ENCODE measurements at places on chromosomes 16 and 17.

DNA sequence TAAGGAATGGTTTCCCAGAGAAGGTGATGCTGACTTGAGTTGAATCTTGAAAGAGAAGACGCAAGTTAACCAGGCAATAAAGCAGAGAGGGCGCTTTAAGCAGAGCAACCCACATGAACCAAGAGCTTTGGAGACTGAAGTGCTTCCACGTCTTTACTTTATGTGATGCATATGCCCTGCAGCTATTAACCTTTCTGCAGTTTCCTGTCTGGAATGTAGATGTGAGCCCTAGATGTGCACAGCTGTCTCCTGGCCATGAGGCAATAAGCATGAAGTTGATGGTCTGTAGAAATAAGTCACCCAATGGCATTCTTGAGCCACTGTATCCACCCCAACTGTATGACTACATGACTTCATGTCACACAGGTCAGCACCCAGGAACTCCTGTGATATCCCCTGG is 5.7 kb upstream of the CHST4 start:
- DNase-seq, result no peak

- DNase-seq, result peak; percentile 33
Measured at GRCh38 chr16:50626868-50627267, 54.2 kb downstream of the SNX20 start.

DNA sequence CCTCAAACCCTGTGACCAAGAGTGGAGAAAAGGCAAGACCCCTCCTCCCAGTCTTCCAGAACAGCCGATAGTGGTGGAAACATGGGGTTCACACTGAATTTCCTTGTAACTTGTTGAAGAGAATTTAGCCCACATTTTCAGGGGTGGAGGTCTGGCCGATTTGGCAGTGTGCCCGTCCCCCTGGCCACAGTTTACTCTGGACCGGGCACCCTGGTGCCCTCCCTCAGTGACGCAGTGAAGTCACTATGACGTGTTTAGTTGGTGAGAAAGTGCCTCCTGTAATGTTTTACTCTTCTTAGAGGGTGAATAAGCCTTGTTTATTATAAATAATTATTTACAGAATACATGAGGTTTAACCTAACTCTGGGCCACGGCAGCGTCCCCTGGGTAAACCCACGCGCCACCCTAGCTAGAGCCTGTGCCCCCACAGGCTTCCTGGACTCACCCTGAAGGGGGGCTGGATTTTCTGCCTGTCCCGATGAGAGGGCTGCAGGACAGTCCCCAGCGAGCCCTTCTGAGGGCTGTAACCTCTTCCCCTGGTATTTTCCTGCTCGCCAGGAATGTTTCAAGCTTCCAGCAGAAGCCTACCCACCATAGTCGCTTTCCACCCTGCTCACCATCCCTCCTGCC is 316.9 kb downstream of the SEC14L1 start:
- DNase-seq, result no peak

GRCh38 chr17:77610972-77611521 is 347.5 kb upstream of the TNRC6C start:
- no peak for DNase-seq

DNA sequence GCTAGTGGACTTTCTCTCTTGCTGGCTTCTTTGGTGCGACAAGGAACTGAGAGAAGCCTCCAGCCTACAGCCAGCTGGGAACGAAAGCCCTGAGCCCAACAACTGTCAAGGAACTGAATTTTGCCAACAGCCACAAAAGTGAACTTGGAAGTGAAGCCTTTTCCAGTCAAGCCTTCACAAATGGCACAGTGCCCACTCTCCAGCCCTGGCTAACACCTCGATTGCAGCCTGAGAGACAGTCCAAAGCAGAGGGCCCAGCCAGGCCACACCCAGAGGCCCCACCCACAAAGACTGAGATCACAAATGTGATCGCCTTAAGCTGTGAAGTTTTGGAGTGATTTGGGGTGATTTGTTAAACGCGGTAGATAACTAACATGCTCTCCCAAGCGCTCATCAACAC is 244.6 kb upstream of the SDK2 start:
- DNase-seq, result no peak

DNA sequence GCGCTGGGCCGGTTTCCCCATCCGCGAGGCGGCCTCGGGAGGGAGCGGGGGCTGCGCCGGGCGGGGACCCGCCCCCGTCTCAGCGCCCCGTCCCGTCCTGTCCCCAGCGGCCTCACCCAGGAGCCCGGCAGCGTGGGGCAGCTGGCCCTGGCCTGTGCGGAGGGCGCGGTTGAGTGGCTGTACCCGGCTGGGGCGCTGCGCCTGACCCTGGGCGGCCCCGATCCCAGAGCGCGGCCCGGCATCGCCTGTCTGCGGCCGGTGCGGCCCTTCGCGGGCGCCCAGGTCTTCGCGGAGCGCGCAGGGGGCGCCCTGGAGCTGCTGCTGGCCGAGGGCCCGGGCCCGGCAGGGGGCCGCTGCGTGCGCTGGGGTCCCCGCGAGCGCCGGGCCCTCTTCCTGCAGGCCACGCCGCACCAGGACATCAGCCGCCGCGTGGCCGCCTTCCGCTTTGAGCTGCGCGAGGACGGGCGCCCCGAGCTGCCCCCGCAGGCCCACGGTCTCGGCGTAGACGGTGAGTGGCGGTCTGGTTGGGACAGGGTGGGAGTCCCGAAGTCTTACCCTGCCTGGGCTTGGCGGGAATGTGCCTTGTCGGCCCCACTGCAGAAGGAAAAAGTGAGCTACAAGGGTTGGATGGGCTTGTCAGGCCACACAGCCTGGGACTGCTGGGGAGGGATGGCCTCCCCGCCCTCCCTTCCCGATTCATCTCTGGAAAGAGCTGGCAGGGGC is 720 bp downstream of the METRN start:
- no peak for DNase-seq

DNA sequence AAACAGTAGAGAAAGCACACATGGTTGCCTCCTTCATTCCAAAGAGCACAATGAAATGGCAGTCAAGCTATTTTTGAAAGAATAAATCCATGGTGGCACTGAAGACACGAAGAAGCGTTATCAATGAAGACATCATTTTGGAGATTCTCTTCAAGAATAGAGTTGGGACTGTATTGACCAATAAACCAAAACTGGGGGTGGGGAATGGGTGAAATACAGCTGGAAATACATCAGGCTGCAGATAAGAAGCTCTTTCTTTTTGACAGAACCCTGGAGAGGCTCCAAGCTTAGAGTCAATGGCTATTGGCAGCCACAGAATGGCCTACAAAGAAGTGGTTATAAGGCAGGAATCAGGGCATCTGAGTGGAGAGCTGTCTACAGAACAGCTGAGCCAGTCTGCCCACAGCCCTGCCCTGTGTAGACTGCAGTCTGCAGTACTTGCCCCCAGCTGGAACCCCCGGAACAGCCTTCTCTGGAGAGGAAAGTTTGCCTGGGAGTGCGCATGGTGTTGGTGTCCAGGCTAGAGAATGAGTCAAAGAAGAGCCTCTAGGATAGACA is 100.4 kb downstream of the STX8 start:
- no peak for DNase-seq

DNA sequence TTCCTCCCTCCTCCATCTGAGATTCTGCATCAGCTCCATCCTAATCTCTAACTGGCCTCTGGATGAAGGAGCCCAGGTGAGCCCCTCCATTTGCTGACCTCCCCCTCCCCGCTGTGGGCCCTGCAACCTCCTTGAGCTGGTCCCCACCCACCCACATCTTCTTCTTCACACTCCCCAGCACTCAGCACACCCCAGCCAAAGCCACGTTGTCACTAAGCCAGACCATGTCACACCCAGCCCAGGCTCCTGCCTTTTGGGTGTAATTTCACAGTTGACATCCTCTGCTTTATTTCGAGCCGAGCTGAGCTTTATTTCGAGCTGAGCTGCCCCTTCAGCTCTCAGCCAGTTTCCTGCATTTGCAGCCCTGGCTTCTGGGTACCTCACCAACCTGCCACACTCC is 282.7 kb upstream of the TNRC6C start:
- DNase-seq, result no peak

DNA sequence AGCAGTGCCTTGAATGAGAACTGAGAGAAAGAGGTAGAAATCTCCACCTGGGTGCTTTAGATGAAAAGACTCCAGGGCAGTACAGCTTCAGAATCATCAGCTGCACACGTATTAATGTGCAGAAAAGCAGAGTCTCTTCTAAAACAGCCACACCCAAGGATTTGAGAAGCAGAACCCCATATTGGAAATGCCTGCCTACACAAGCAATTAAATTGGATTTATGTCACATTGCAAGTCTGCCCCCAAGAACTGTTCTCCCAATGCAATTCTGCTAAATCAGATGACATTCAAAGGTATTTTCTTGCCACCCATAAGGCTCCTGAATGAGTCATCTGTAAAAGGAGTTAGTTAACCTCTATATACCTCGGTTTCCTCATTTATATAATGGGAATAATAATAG is 326.0 kb upstream of the C16orf82 start:
- DNase-seq, result no peak

GRCh38 chr16:52591934-52592592 is 45.1 kb upstream of the TOX3 start:
- no peak for DNase-seq

DNA sequence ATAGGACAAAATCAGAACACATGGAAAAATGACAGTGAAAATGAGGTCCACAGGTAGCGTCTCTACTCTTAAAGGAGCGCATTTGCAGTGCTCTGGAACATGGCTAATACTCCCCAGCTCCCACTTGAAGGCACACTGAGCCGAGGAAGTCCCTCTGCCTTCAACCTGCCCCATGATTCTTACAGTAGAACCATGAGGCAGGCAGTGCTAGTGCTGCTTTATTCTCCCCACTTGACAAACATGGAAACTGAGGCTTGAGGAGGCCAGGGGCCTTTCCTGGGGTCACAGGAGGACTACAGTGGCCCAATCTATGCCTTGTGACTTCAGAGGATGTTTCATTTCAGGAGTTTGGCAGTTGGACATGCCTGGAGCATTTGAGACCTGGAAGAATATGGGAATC is 244.1 kb upstream of the MAF start:
- DNase-seq, result no peak

DNA sequence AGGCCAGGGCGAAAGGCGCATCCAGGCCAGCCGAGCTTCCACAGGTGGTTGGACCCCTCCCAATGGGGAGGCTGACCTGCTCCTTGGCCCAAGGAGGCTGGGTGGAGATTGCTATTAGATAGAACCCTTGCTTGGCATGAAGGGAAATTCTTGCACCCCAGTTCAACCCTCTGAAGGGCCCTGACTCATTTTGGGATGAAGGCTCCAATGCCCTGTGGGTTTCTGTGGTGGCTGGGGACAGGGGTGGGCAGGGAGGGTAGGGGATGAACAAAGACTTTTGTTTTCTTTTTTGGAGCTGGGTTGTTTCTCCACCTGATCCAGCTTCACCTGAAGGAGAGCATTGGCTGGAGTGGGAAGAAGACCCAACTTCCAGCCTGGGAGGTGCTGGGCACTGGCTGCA is 16.7 kb upstream of the TBX21 start:
- DNase-seq, result no peak

GRCh38 chr17:80195671-80196529 is 24.2 kb downstream of the SGSH start:
- DNase-seq, result peak; percentile 53

DNA sequence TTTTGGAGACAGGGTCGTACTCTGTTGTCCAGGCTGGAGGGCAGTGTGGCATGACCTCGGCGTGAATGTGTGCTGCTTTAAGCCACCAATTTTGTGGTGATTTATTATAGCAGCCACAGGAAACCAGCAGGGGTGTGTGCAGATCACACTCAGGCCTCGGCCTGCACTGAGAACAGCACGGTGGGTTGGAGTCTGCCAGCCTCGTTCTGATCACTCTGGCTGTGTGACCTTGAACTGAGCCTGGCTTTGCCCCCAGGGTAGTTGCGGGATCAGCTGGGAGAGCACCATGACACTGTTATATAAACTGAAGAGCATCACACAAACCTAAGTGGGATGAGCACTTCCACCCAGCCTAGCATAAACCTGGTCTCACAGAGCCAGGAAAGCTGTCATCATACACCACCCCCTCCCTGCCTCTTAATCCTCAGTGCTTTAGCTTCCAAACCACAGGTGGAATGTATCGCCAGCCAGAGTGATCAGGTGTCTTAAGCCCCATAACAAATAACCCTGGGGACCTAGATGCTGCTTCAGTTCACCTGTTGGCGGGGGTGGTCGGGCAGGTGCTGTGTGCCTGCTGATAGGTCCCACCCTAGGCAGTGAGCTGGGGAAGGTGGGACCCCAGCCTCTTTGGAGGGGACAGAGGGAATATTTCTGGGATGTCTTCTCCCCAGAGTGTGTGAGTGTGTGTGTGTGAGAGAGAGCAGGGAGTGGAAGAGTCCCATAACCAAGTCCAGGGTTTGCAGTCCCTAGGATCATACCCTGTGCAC is 28.6 kb upstream of the NDRG4 start:
- DNase-seq, result no peak

DNA sequence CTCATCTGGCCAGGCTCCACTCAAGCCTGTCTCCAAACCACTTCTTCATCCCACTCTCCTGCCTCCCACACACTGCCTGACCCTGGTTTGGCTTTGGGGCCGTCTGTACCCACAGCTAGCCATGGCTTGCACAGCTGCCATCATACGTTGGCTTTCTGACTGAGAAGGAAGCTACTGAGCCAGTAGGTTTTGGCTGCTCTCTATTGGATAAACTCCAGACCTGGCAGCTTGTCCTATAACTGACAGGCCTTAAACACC is 3.9 kb downstream of the MIF4GD start:
- DNase-seq, result no peak

GRCh38 chr16:22685459-22685830 is 128.5 kb upstream of the HS3ST2 start:
- no peak for DNase-seq

- no peak for DNase-seq
Measured at GRCh38 chr16:13021996-13022395, 120.6 kb downstream of the SHISA9 start.

DNA sequence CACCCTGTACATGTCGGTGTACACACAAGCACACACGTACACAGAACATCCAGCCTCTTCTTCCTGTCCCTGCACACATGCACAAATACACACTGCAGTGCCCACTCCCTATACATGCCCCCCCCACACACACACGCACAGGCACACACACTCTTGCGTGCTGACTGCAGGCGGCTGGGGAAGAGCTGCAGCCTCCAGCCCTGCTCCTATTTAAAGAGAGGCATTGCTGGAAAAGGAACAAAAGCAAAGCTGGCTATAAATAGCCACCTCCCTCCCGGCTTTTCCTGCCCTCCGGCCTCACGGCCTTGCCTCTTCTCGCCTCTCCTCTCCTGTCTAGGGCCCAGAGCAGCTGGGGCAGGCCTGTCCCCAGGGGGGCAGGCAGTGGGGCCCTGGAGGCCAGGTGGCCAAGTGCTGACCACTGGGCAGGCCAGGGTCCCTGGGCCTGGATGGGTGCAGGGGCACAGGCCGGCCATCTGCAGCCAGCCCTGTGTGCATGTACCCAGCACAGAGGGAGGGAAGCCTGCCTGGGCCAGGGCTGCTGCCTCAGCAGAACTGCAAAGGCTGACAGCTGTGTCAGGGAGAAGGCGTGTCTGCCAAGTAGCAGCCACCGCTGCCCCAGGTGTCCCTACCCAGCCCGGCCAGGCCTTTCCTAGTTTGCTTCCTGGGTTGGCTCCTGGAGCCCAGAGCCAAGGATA is 25.4 kb downstream of the RTN4RL1 start:
- DNase-seq, result no peak

DNA sequence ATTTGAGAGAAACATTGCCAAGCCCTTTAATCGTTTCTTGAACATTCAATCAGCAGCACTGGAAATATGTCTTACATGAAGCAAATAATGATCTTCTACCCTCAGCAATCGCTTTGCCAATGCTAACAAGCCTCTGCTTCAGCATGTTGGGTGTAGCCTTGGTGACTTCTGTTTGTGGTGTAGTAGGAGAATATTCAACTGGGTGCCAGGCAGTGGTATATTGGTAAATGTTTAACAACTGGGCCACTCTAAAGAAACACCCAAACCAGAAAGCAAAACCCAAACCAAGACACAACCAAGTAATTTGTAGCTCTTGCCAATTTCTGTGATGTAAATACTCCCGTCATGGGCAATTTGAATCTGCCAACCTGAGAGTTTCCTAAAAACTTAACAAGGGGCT is 9.7 kb downstream of the CDH13 start:
- DNase-seq, result no peak
